ENCODE measurements at places on chromosomes 2 and 18. TPM values are rescaled to one million over a fixed set of nuclear protein-coding genes. Genes with fewer than 3 reads are reported as not detected.

GRCh38 chr2:239927424-239927981, 97.6 kb downstream of the NDUFA10 start:
- DNase-seq, result peak; percentile 51

- DNase-seq, result no peak
Observed at GRCh38 chr2:160910681-160911080, 249.5 kb upstream of the TANK start.

EVX2 gene
- not detected for total RNA-seq

ARHGEF33 gene
- total RNA-seq, result 0.58 TPM

- DNase-seq, result no peak
Observed at GRCh38 chr2:18403921-18404522, 156.4 kb downstream of the RDH14 start.

LOXHD1 gene
- total RNA-seq, result 0.34 TPM

All from psoas muscle (tissue), 8 donors.